ENCODE measurements at places on chromosomes 4 and X. TPM values are rescaled to one million over a fixed set of nuclear protein-coding genes. Genes with fewer than 3 reads are reported as not detected.

DNA sequence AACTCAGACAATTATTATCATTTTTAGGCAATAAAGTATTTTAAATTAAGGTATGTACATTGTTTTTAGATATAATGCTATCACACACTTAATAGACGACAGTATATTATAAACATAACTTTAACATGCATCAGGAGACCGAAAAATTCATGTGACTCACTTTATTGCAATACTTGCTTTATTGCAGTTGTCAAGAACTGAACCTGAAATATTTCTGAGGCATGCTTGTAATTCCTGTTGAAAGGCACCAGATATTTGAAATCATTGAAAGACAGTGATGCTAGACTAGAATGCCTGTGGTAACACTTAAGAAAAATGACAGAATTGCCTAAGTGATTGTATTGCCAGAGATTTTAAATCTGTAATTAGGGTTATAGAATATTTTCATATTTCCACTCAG lies 175.6 kb upstream of the MAGEB2 start:
- no peak for DNase-seq
- no peaks in the 10 kb centered on the region for H3K36me3 ChIP-seq
- no peak overlapping the region for H3K27ac ChIP-seq

Gene PRDM8
- total RNA-seq, result 1.8 TPM

GRCh38 chrX:84188320-84188834 lies 378 bp upstream of the RPS6KA6 start:
- no peaks in the 10 kb centered on the region for H3K4me1 ChIP-seq
- peak; percentile 86 for DNase-seq
- H3K27me3 ChIP-seq, result no peaks in the 10 kb centered on the region

GRCh38 chr4:174910271-174910670 lies 7.9 kb upstream of the ADAM29 start:
- DNase-seq, result no peak
- no peaks in the 10 kb centered on the region for H3K36me3 ChIP-seq
- no peaks in the 10 kb centered on the region for H3K4me1 ChIP-seq
- H3K27me3 ChIP-seq, result no peaks in the 10 kb centered on the region

DNA sequence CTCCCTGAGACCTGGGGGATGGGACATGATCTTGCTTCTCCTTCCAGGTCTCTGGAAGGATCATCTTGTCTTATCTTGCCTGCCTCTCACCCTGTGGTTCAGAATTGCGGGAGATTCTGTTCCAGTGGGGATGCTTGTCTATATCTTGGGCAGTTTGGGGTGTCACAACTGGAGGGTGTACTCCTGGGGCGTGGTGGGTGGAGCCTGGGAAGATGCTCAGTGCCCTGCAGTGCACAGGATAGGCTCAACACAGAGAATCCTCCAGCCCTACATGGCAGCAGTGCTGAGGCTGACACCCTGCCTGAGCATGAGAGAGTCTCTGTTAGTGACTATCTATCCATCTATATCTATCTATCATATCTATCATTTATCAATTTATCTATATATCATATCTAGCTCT lies 7.7 kb downstream of the P2RY8 start:
- no peak overlapping the region for H3K27ac ChIP-seq
- H3K4me1 ChIP-seq, result no peaks in the 10 kb centered on the region
- no peaks in the 10 kb centered on the region for H3K36me3 ChIP-seq

Measured in hepatocyte (in vitro differentiated cells).